ENCODE measurements at places on chromosomes 2 and 18.

GRCh38 chr18:25102662-25103061 is 249.3 kb downstream of the ZNF521 start:
- no peak for DNase-seq

DNA sequence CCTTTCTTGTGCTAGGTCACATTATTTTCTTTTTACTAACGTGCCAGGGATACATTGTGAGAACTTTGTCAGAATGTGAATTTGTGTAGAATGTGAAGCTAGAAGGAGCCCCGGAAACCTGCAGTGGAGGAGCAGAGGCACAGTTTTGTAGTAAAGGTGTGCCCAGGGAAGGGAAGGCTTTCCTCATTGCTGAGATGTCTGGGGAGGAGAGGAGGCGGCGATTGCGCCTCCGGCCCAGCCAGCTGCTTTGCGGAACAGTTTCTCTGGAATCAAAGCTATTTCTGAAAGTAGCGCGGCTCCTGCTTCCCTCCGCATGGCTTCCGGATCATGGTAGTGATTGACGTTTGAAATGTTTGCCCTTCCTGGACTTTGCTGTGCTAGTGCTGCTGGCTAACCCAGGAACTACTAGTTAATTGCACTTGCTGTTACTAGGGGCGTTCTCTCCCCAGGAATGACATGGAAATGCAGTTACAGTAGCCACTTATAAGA is 83.1 kb upstream of the RBM44 start:
- no peak for DNase-seq

GRCh38 chr18:35189510-35189909 is 51.3 kb upstream of the ZNF397 start:
- DNase-seq, result no peak

DNA sequence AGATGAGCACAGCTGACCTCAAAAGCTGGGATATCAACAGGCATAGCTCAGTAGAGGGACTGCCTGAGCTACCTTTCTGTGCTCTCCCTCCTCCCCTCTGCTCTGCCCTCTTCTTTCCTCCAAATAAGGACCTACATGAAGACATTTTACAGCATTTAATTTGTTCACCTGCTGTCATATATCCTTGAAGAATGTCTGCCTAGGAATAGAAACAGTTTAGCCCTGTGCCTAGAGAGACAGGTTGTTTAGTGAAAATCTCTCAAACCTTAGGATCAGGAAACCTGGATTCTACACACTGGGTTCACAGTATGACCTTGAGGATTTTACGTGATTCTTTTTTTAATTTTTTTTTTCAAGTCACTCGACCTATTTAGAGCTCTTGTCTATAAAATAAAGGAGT is 213.0 kb upstream of the SETBP1 start:
- DNase-seq, result no peak

GRCh38 chr2:119421741-119422140 is 9.9 kb upstream of the TMEM37 start:
- DNase-seq, result no peak

DNA sequence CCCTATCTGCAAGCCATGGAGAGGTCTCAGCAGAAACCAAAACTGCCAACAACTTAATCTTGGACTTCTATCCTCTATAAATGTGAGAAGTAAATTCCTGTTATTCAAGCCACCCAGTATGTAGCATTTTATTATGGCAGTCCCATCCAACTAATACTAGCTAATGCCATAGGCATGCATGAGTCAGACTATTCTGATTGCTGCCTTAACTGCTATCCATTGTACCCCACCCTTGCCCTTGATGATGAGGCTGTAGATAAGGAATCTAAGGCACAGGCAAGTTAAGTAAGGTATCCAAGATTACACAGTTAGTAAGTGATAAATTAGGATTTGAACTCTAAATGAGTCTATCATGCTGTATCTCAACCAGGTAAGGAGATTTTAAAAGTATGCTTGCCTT is 223.0 kb downstream of the UBE2E3 start:
- no peak for DNase-seq

- DNase-seq, result no peak
Measured at GRCh38 chr18:39586741-39587140, 2021.1 kb upstream of the CELF4 start.

DNA sequence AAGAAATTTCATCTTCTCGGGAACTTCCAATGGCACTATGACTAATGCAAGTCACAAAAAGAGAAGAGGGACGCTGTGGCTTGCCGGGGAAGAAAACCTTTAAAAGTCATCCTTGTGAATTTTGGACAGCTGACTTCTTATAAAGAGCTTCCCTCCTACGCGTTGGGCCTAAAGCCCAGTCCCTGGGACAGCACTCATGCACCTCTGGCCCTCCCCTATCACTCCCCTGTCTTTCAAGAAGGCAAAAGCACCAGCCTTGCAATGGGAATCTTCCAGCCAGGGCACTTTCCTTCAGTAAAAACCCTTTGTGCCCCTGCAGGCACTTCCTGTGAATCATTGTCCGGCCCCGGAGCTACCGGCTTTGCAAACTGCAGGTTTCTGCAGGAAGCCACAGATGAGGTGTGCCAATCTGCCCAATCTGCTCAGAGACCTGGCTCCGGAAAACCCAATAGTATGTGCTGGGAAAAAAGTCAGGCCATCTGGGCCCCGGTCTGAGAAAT is 7.1 kb downstream of the MREG start:
- DNase-seq, result no peak

GRCh38 chr2:155100261-155100660 is 401.8 kb downstream of the KCNJ3 start:
- no peak for DNase-seq

GRCh38 chr2:187093771-187094412 is 244.9 kb upstream of the ZSWIM2 start:
- DNase-seq, result no peak

DNA sequence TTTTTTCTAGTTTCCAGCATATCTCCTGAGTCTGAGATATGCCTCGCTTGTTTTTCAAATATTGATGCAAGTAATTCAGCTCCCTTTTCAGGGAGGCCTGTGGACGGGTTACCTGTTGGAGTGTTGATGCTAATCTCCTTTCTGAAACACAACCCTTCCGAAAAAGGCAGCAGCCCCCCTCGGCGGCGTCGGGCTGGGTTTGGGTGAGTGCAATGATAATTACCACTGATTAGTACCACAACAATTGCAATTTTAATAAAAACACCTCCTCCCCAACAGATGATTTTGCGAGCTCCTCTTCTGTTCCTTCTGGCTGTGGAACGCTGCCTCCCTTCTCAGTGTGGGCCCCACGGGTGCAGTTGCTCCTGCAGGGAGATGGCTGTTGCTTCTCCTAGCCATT is 66.3 kb downstream of the PTGR3 start:
- DNase-seq, result no peak

DNA sequence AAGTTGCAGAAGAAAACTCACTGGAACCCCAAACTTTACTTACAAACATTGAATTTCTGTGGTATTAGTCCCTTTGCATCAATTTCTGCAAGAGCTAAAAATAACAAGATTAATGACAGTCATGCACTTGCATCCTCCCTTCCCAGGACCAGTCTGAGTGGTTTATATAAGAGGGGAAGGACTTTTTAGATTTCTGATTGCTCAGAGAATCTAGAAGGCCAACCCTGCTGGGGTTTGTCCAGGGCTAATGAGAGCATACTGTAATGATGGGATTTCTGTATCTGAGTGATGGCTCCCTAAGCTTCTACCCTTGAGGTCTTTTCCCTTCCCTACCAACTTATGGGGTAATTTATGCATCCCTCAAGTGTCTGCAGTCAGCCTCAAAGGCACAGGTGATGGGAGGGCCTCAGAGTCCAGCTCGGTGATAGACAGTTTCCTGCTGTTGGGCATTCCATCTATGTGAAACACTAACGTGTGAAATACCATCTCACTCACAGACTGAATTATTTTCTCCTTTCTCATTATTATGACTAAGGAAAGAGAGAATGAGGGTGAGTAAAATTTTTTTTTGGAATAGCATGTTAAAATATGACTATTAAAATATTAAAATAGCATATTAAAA is 556.3 kb downstream of the RIT2 start:
- DNase-seq, result no peak

- DNase-seq, result peak; percentile 55
Measured at GRCh38 chr18:35497027-35497369, 762 bp downstream of the INO80C start.

DNA sequence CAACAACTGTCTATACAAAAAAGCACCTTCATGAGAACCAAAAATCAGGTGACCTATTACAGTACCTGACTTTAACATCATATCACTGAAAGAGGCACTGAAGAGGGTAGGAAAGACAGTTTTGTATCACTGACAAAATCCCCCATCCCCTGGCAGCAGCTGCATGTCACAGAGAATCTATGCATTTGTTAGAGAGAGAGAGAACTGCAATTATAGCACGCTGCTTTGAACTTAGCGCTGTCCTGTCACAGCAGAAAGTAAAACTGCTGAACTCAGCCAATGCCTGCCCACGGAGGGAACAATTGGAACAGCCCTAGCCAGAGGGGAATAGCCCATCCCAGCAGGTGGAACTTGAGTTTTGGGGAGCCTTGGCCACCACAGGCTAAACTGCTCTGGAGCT is 75.1 kb upstream of the NOL4 start:
- no peak for DNase-seq

- DNase-seq, result no peak
Measured at GRCh38 chr18:4544142-4544541, 89.0 kb upstream of the DLGAP1 start.

DNA sequence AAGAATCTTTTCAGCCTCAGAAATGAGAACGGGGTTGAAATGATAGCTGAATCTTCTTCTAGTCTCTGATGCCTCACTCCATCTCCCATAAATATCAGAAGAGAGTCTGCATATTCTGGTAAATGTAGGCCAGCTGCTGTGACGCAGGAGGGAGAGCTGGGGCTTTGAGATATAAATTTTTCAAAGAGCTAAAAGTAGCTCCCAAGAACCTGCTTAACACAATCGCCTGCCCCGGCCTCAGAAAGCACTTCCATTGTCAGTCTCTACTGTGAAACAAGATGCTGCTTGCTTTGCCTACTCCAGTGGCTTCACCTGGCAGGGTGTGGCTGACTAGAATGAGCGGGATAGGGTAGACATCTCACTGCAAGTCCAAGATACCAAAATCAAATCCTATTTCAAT is 105.0 kb upstream of the CCDC150 start:
- DNase-seq, result no peak

DNA sequence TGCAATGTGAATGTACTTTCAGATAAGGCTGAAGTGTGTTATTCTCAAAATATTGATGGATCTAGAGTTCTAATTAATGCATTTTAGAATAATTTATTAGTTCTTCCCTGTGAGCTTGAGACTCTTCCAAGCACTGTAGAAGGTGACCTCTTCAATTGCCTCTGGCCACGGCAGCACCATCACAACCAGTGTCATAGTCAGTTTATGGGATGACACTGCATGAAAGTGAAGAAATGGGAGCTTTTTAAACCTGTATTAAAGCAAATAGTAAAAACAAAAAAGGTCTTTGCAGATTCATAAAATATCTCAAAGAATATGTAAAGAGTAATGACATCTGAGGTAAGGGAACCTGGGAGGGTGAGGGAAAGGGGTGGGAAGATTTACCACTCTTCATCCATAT is 52.0 kb downstream of the OXER1 start:
- no peak for DNase-seq

DNA sequence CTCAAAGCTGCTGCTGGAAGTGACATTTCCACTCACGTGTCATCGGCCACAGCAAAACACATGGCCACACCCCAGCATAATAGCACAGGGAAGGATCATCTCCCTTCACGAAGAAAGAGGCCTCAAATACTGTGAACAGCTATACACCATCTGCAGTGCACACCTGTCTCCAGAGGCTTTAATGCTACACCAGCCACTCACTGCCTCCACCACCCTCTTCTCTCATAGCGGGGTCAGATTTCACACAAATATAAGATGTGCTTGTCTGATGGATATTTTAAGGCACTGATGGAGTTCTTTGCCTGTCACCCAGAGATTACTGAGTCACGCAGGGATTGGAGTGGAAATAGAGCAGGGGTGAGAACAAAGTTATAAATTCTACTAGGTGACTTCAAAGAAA is 374.0 kb downstream of the ZNF516 start:
- no peak for DNase-seq

- no peak for DNase-seq
Measured at GRCh38 chr2:64640153-64641044, 13.3 kb downstream of the SERTAD2 start.

DNA sequence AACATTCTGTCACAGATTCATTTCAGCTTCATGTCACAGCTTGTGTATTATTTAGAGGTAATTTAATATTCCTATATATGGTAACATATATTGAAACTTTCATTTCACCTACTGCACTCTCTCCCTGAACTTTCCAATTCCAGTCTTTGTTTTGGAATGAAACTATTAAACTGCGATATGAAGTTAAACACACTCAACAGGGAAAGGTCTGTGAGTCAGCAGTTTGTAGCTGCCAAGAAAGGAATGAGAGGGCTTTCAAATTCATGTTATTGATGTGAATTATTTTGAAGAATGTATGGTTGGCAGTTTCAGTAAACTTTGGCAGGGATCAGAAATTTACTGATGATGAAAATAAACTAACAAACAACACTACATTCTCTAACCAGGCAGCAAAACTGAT is 148.3 kb downstream of the HNMT start:
- no peak for DNase-seq

- DNase-seq, result no peak
Measured at GRCh38 chr2:28683100-28683706, 68.4 kb upstream of the PPP1CB start.

GRCh38 chr2:148124271-148124670 is 103.4 kb downstream of the MBD5 start:
- no peak for DNase-seq

GRCh38 chr2:72894514-72894913 is 7.3 kb downstream of the SPR start:
- no peak for DNase-seq

DNA sequence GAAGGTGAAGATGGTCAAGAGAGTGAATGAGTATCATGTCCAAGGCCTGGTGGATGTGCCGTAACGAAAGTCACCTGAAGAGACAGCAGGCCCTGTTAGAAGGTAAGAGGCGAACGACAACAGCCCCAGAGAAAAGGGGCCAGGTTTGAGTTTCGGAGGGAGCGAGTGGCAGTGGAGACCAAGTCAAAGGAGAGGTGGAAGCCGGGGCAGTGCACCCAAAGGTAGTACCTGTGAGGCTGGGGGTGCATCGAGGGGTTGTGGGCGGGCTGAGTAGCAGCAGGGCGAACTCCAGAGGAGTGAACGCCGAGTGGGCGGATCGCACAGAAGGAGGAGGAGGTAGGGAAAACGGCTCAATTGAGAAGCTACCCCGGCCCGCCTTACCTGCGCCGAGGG is 358 bp downstream of the USP37 start:
- DNase-seq, result no peak

GRCh38 chr18:10010611-10011015 is 96.8 kb downstream of the VAPA start:
- no peak for DNase-seq

- DNase-seq, result no peak
Measured at GRCh38 chr18:77528872-77529271, 279.2 kb downstream of the GALR1 start.

DNA sequence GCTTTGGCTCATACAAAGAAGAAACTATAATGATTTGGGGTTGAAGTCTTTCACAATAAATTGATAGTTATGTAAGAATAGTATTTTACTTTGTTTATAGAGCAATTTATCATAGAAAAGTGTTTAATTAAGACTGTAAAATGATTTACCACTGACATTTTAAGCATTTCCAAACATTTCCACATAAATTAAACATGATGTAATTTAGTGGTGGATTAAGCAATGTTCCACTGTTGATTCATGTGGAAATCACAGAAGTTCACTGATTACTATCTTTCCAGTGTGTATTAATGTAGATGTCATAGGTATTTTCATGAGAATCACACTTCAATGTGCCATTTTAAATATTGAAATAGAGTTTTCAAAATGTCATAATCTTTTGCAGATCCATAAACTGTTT is 40.1 kb upstream of the GRB14 start:
- no peak for DNase-seq

GRCh38 chr18:240175-240574 is 27.7 kb downstream of the THOC1 start:
- DNase-seq, result no peak
